ENCODE measurements at places on chromosomes 2 and 18.

GRCh38 chr2:239444626-239445577, 44.1 kb upstream of the HDAC4 start:
- DNase-seq, result no peak

GRCh38 chr2:8602809-8603208, 79.0 kb upstream of the ID2 start:
- DNase-seq, result no peak

DNA sequence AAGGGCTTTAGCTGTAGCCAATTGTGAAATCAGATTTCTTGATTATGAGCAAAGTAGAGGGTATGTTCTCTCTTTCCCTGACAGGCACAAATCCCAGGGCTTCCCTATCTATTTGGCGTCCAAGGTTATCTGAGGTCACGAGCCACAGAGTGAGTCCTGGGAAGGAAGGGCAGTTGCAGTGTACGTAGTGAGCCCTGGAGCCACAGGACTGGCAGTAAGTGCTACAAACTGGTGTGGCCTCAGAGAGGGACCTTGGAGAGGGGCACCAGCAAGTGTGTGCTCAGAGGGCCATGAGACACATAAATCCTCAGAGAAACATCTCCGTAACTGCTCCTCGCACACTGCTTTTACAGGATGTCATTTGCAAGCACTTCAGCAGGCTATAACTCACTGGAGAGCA, 115.5 kb upstream of the SH3BP4 start:
- no peak for DNase-seq

DNA sequence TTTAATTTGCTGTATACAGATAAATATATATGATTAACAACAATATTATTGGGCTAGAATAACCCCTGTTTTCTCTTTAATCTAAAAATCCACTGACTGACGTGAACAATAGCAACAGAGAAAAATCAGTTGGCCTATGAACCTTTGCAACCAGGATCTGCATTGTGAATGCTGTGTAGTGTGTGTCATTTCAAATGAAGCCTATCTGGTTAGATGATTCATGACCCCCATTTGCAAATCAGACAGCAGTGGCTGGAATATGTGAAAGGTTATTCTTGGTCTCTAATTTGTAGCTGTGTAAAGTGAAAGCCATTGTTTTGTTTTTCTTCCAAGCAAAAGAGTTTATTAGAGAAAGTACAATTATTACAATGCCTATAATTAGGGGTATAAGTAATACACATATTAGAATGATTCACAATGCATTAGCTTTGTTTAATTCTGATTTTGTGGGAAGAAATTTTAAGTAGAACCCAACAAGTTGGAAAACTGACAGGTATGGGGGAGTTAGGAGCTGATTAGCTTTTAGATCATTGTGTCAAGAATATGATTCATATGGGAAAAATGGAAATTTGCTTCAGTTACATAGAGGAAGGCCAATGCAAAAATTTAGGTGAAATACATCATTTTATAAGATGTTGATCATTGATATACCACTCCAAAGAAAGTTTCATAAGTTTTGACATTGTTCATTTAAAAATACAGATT, 1362.2 kb upstream of the TMEFF2 start:
- no peak for DNase-seq

GRCh38 chr2:138711812-138712211, 68.4 kb downstream of the NXPH2 start:
- no peak for DNase-seq

DNA sequence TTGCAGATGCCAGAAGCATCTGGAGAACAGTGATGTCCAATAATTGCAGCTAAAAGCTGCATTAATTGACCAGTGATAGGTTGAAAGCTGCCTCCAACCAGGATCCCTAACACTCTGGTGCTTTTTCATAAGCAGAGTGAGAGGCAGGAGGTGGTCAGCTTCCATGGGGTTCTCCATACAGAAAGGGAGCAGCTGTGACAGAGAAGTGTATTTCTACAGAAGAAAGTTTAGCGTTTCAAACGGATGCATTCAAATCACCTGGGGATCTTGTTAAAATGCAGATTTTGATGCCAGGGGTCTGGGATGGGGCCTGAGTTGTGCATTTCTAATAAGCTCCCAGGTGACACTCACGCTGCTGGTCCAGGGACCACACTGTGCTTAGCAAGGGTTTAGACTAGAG, 216.5 kb upstream of the NRP2 start:
- no peak for DNase-seq

- DNase-seq, result no peak
Measured at GRCh38 chr18:79698668-79699335, 19.2 kb downstream of the CTDP1 start.

GRCh38 chr2:141714496-141714895, 416.3 kb downstream of the LRP1B start:
- no peak for DNase-seq

DNA sequence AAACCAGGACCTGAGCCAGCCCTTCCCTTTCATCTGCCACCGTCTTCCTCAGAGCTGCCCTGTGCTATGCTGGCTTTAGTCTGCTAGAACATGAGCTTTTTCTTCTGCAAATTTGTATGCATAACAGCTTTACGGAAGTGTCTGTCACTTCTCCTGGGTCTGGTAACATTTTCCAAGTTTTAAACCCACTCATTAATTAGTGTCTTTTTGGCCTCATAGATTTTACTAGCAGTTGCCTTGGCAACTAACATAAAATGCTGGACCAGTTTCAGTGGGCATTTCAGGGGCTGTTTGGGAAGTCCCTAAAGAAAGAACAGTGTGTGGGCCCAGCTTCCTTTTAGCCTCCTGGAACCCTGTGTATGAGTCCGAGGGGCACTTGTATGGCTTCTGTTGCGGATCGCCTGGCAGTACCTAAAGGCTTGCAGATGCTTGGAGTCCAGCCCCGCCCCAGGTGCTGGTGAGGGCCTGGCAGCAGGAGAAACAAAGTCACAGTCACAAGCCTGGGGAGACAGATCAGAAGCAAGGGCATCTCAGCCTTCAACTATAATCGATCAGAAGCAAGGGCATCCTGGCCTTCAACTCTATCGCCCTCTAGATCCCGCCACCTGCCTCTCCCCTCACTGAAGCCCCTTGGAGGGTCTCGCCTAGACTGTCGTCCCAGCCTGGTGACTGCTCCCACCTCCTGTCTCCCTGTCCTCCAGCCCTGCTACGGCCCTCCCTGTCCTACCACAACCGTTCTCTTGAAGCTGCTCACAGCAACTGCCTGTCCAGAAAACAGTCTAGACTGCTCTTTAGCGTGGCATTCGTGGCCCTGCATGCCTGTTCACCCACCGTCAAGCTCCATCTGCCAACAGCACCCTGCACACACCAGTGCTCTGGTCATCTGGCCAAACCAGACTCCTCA, 36.8 kb upstream of the MAPRE3 start:
- DNase-seq, result no peak

- no peak for DNase-seq
Measured at GRCh38 chr2:28248511-28248910, 144.1 kb upstream of the FOSL2 start.

GRCh38 chr2:34266908-34267697, 668.0 kb upstream of the FAM98A start:
- no peak for DNase-seq

DNA sequence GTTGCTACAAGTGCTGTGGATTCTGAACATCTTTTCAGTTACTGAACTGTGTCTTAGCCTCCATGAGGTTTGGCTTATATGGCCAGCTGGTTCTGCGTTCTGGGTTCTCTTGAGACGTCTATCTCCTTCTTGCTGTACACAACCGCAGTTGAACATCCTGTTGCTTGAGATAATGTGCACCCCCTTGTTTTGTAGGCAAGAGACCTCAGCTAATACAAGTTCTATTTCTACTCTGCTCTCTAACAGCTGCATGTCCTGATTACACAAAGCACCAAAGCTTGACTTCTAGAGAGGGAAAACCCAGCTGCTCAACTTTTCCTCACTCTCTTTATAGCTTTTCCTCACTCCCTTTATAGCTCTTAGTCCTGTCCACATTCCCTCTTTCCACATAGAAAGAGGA, 176.0 kb downstream of the LTBP1 start:
- DNase-seq, result no peak

DNA sequence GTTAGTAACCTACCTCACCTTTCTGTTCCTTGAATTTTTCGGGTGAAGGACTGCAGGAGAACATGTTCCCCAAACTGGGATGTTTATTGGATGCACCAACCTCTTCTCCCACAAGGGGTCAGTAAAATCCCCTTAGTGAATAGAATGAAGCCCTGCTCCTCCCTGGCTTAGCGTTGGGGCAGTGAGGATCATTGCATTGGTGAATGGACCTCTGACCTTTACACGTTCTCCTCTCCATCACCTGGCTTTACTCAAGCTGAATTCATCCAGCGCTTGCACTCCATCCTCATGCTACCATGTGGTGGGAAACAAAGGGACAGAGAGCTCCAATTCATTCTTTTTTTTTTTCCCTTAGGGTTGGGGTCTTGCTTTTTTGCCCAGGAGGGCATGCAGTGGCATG, 157.2 kb downstream of the MIB1 start:
- DNase-seq, result no peak

DNA sequence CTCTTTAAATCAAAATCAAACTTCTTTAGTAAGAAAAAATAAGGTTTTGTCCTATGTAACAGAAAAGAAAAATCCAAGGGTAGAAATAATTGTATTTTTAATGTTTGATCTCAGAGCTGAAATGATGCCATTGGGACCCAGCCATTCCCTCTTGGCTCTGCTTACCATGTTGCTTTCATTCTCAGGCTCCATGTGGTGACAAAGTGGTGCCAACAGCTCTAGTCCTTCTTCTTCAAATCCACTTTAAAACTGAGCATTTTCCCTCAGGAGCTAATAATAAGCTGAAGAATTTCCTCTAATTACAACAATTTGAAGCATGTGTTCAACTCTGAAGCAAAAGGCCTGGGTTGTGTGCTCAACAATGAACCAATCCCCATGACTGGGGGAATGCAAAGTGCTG, 327.9 kb downstream of the EN1 start:
- DNase-seq, result no peak

DNA sequence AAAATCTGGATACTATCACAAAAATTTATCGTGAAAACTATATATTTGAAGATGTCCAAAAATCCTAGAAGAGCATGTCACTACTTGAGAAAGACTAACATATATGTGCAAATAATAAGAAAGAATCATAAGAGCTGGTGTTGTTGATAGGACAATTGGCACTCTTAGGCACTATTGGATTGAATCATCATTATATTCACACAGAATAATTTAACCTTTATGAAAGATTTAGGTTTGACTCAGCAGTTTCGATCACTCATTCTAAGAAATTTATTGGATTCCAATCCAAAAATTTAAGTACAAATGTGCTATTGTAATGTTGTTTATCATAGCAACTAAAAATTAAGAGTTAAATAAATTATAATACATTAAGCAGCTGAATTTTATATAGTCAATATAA, 503.6 kb downstream of the SPAG16 start:
- no peak for DNase-seq
